ENCODE measurements at places on chromosomes 4 and X.

DNA sequence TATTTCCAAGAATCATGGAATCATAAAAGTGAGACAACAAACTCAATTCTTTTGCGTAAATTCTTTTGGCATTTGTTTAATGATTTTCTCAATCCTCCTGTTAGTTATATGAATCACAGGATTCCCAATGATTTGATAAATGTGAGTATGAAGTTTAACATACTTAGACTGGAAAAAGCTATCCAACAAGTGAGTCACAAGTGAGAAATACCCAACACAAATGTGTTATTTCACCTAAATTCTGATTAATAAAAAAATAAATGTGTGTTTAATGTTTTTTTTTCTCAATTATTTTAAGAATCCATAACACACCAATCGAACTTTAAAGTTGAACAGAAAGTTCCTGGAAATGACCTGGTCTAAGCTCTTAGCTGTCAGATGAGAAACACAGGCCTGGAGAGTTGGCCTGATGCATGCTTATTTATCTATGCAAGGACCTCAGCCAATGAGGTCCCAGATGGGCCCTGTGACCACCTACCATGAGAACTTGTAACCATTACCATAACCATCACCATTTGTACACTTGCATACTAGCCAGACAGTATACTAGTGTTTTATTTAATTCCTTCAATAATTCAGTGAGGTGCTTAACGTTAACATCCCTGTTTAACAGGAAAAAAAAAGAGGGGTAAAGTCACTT is 386.7 kb downstream of the SPRY1 start:
- no peaks in the 10 kb centered on the region for H3K36me3 ChIP-seq
- no peak for DNase-seq

DNA sequence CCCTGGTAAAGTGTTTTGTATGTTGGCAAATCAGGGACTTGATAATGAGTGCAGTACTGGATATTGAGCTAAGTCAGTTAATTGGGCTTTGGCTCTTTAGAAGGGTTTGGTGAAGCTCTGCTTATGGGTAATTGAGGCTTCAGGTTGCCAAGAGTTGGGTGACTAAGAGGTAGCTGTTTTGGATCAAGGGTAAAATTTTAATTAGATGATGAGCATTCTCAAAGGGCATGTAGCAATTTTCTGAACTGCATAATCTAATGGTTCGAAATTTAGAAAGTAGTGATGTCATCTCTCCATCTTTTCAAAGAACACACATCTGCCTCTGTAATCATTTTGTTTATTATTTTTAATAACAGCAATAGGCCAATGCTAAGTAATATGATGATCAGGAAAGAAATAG is 5.5 kb upstream of the TRIM2 start:
- H3K4me1 ChIP-seq = no peaks in the 10 kb centered on the region
- H3K4me3 ChIP-seq = no peak overlapping the region
- H3K27ac ChIP-seq = no peak overlapping the region
- no peaks in the 10 kb centered on the region for H3K27me3 ChIP-seq

GRCh38 chr4:17218786-17219185 is 293.1 kb downstream of the QDPR start:
- H3K36me3 ChIP-seq = no peaks in the 10 kb centered on the region
- DNase-seq = no peak
- H3K27ac ChIP-seq = no peak overlapping the region
- no peak overlapping the region for H3K4me3 ChIP-seq

DNA sequence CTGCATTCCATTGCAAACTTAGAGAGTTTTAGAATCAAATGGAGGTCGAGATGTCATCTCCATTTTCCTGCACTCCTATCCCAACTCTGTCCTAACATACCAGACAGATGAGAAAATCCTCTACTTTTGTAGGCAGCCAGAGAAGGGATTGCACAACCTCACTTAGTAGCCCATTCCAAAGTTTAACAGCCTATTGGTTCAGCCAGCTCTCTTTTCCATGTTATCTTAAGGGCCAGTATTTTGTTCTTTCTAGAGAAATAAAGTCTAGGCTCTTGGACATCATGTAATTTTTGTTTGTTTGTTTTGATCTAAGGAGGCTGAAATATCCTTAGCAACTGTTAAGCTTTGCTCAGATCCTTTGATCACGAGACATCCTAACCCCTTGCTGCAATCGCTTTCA is 173.0 kb downstream of the COX18 start:
- no peak for DNase-seq
- H3K4me1 ChIP-seq = peaks cover 3% of the 10 kb centered on the region
- no peak overlapping the region for H3K27ac ChIP-seq
- no peaks in the 10 kb centered on the region for H3K36me3 ChIP-seq
- no peaks in the 10 kb centered on the region for H3K27me3 ChIP-seq

- H3K4me1 ChIP-seq = no peaks in the 10 kb centered on the region
- H3K27me3 ChIP-seq = no peaks in the 10 kb centered on the region
- H3K4me3 ChIP-seq = no peak overlapping the region
- no peak for DNase-seq
- no peaks in the 10 kb centered on the region for H3K36me3 ChIP-seq
- no peak overlapping the region for H3K27ac ChIP-seq
Observed at GRCh38 chr4:169963998-169964397, 62.2 kb downstream of the MFAP3L start.

- no peak overlapping the region for H3K27ac ChIP-seq
- DNase-seq = no peak
- no peaks in the 10 kb centered on the region for H3K36me3 ChIP-seq
- H3K4me1 ChIP-seq = no peaks in the 10 kb centered on the region
- H3K27me3 ChIP-seq = peaks cover 3% of the 10 kb centered on the region
Observed at GRCh38 chr4:120940547-120940946, 18.0 kb upstream of the PRDM5 start.

DNA sequence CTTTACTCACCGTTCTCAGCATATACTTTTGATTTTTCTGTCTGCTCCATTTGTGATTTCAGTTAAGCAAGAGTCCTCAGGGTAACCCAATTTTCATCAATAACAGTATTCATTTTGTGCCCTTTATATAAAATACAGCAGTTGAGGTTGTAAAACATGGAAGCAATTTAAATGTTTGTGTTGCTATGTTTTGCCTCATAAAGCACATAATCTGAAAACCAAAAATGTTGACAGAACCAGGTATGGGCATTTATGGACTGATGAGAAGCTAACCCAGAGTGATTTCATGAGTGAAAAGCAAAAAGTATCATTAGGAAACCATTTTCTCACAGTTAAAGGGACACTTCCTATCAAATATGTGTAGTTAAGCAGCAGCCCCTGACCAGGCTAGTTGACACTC is at the start of gene ASIC5:
ASIC5 (minus strand) TSS at position 101 of the 400 bp plus-strand sequence; CDS start at position 50, 51 bp downstream.
- no peaks in the 10 kb centered on the region for H3K36me3 ChIP-seq
- H3K4me1 ChIP-seq = no peaks in the 10 kb centered on the region
- DNase-seq = no peak

DNA sequence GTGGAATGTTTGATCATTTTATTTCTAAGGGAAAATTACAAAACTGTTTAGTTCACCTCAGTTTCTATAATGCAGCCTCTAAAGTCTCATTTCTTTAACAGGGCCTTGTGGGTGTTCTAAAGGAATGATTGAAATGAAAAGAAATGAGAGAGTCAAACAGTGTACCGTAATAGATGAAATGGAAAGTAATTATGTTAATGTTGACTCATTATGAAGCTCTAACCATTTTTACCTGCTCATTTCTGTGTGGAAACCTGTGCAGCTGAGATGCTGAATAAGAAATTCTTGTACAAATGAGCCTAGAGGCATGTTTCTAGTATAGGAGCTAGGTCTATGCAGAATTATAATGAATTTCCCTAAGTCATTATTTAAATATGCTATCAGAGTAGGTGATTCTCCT is 45.2 kb upstream of the RPA4 start:
- no peaks in the 10 kb centered on the region for H3K27me3 ChIP-seq
- no peaks in the 10 kb centered on the region for H3K4me1 ChIP-seq
- no peak overlapping the region for H3K27ac ChIP-seq
- no peak for DNase-seq

- H3K27ac ChIP-seq = no peak overlapping the region
- H3K4me3 ChIP-seq = no peak overlapping the region
- DNase-seq = no peak
- H3K4me1 ChIP-seq = no peaks in the 10 kb centered on the region
- no peaks in the 10 kb centered on the region for H3K27me3 ChIP-seq
- H3K36me3 ChIP-seq = no peaks in the 10 kb centered on the region
Observed at GRCh38 chrX:102593367-102593766, 5.9 kb upstream of the ARMCX5 start.

GRCh38 chr4:186807808-186808629 is 84.4 kb upstream of the FAT1 start:
- DNase-seq = no peak
- H3K4me3 ChIP-seq = no peak overlapping the region
- peaks cover 4% of the 10 kb centered on the region for H3K27me3 ChIP-seq
- H3K27ac ChIP-seq = no peak overlapping the region

DNA sequence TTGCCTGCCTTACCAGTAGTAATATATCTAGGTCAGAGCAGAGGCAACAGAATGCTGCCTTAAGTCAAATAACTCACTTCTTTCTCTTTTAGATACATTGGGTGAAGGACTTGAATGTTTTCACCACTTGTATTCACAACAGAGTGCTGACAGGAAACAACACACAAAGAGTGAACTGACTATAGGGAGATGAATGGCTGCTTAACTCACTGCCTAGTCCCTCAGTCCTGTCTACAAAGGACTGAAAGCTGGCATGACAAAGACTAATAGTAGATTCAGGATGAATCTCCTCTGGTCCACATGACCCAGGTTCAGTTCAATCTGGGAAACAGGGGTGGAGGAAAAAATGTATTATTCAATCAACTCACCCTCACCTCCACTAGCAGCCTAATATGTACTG is 134.2 kb downstream of the GALNTL6 start:
- no peak overlapping the region for H3K4me3 ChIP-seq
- no peaks in the 10 kb centered on the region for H3K36me3 ChIP-seq
- H3K4me1 ChIP-seq = peaks cover 1% of the 10 kb centered on the region
- DNase-seq = no peak
- H3K27ac ChIP-seq = no peak overlapping the region

DNA sequence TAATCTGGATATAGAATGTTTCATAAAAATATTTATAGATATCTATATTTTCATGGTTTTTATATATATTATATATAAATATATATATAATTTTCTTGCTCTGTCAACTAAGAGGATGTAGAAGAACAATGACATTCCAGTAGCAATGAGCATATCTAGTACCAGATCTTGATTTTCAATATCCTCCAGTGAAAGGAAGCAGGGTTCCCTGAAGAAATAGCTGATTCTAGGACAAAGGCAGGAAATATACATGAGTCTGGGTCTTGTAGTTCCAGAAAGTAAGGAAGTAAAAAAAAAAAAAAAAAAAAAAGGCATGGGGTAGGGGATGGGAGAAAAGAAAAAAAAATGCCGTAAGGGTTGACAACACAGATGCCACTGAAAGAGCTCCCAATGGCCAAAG is 241.4 kb downstream of the RASL11B start:
- H3K27ac ChIP-seq = no peak overlapping the region
- H3K4me1 ChIP-seq = no peaks in the 10 kb centered on the region
- H3K36me3 ChIP-seq = no peaks in the 10 kb centered on the region
- no peak overlapping the region for H3K4me3 ChIP-seq
- no peak for DNase-seq

DNA sequence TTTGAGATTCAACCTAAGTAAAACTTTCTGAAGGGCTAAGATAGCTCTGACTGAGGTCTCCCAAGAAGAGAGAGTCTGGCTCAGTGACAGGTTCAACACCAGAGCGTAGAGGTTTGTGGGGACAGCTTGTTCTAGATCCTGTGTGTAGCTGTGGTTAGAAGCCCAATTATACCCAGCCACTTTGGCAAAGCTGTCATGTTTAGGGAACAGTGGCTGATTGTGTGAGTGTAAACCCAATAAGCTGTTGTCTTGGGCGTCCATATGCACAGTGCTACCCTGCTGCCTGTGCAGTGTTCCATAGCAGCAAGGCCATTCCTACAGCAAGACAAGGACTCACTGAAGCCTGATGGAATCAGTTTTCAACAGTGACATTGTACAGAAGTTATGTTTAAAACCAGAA is 11.2 kb upstream of the SCRG1 start:
- no peaks in the 10 kb centered on the region for H3K4me1 ChIP-seq
- no peak overlapping the region for H3K27ac ChIP-seq
- no peaks in the 10 kb centered on the region for H3K27me3 ChIP-seq
- no peak overlapping the region for H3K4me3 ChIP-seq

- H3K27me3 ChIP-seq = no peaks in the 10 kb centered on the region
- no peak for DNase-seq
- no peaks in the 10 kb centered on the region for H3K36me3 ChIP-seq
- H3K4me3 ChIP-seq = no peak overlapping the region
- peaks cover 4% of the 10 kb centered on the region for H3K4me1 ChIP-seq
- H3K27ac ChIP-seq = no peak overlapping the region
Observed at GRCh38 chr4:159272273-159273140, 169.6 kb downstream of the RAPGEF2 start.

DNA sequence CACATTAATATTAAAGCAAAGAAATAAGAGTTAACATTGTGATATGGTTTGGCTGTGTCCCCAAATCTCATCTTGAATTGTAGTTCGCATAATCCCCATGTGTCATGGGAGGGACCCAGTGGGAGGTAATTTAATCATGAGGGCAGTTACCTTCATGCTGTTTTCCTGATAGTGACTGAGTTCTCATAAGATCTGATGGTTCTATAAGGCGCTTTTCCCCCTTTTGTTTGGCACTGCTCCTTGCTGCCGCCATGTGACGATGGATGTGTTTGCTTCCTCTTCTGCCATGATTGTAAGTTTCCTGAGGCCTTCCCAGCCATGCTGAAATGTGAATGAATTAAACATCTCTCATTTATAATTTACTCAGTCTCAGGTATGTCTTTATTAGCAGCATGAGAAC is 153.8 kb upstream of the GALNT7 start:
- H3K4me3 ChIP-seq = no peak overlapping the region
- H3K36me3 ChIP-seq = no peaks in the 10 kb centered on the region
- no peak overlapping the region for H3K27ac ChIP-seq
- H3K27me3 ChIP-seq = no peaks in the 10 kb centered on the region
- H3K4me1 ChIP-seq = no peaks in the 10 kb centered on the region

- H3K4me3 ChIP-seq = no peak overlapping the region
- no peak for DNase-seq
- no peaks in the 10 kb centered on the region for H3K36me3 ChIP-seq
Observed at GRCh38 chrX:123298026-123298425, 113.9 kb downstream of the GRIA3 start.

DNA sequence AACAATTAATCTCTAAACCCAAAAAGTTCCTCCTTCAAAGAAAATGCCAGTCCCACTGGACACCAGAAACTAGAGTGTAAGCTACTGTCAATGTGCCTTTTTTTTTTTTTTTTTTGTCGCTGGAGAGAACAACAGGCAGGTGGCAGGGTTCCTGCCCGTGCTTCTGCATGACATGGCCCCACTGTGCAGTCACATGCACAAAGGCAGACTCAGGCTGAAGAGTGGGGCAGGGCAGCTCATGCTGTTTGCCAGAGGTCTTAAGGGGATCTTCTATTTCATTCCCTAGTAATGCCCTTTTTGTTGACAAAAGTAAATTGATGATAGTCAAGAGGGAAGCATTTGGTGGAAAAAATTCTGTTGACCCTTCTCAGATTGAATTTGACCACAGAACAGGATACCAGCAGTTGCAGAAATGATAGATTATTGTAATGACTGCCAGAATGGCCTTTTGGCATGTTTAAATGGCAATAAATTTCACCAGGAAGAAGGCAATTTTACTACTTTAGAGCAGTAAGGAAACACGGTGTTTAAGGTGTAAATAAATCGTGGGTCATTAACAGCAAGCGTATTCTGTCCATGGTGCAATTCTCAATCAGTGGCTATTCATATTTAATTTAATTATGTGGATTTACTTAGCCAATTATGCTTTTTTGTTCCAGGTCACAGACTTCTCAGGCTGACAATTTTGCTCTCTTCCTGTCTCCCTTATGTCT is 80.9 kb downstream of the NKX6-1 start:
- no peaks in the 10 kb centered on the region for H3K36me3 ChIP-seq
- H3K4me3 ChIP-seq = no peak overlapping the region
- H3K27me3 ChIP-seq = no peaks in the 10 kb centered on the region
- no peak overlapping the region for H3K27ac ChIP-seq
- H3K4me1 ChIP-seq = peaks cover 3% of the 10 kb centered on the region
